ENCODE measurements at places on chromosomes 13 and 19.

DNA sequence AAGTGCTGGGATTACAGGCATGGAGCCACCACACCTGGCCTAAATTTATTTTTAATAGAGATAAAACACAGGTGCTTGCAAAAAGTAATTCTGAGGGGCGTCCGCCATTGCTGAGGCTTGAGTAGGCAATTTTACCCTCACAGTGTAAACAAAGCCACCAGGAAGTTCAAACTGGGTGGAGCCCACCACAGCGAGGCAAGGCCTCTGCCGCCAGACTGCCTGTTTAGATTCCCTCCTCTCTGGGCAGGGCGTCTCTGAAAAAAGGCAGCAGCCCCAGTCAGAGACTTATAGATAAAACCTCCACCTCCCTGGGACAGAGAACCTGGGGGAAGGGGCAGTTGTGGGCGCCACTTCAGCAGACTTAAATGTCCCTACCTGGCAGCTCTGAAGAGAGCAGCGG is 50.7 kb downstream of the B3GLCT start:
- no peak for DNase-seq

DNA sequence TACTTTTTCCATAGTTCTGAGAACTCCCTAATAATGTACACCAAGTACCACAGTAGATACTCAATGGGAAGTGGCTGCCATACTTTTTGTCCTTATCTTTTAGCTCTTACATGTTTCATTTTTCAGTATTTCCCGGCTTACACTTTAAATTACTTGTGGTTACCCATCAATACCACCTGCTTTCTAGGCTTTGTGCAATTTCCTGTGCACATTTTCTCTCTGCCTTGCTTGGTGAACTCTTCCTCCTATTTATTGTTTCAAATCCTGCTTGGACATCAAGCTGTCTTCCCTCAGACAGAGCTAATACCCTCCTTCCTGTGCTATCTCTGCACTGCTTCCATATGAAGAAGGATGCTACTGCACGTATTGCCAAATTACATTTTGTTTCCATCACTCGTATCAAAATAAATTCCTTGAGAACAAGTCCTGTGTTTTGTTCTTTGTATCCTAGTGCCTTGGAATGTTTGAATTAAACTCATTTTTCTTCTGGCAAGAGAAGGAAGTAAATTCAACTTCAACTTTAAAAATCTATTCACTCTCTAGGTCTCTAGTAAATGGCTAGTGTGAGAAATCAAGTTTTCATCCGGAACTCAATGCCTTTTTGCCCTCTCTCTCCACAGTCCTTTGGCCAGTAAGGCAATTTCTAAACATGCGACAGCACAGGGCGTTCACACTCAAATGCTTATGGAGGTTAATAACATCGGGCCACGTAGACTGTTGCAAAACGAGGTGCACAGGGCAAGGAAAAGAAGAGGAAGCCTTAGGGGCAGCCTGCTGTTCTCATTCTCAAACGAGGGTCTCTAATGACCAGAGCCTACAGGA is 5.6 kb downstream of the ZAR1L start:
- no peak for DNase-seq

- no peak for DNase-seq
Measured at GRCh38 chr13:89554801-89555200, 1792.7 kb upstream of the MIR17HG start.

DNA sequence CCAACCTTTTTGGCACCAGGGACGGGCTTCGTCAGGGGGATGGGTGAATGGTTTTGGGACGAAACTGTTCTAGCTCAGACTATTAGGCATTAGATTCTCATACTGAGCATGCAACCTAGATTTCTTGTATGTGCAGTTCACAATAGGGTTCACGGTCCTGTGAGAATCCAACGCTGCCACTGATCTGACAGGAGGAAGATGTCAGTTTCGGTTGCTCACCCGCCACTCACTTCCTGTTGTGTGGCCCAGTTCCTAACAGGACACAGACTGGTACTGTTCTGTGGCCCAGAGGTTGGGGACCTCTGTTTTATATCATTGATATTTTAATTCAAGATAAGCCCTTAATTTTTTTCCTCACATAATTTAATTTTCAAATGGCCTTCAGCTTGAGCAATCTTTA is 26.7 kb upstream of the TDRD3 start:
- DNase-seq: no peak

- DNase-seq: peak; percentile 98
Measured at GRCh38 chr19:12333162-12334159, at the start of gene ZNF563. Gene ZNF563 (minus strand): TSS chr19:12333633. CDS start chr19:12333482, 151 bp downstream.

GRCh38 chr13:54627646-54628372 is 1599.2 kb downstream of the OLFM4 start:
- no peak for DNase-seq

DNA sequence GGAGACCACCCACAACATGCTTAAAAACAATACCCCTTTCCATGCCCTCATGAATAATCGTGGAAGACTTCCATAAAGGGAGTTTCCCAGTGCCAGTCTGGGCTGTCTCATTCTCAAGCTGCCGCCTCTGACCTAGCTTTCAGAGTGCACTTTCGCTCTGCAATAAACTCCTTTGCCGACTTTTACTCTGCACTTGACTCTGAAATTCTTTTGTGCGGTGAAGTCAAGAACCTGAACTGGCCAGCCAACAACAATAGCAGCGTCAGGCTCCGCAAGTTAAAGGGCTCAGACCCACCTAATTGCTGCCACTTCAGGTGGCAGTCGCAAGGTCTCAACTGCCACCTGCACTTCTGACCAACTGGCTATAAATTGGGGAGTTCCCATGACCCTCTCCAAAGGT is 10.3 kb upstream of the LEUTX start:
- no peak for DNase-seq

GRCh38 chr13:23956106-23956505 is 58.8 kb upstream of the C1QTNF9B start:
- DNase-seq: no peak

- peak; percentile 44 for DNase-seq
Measured at GRCh38 chr13:26985285-26985878, 186.2 kb downstream of the USP12 start.

DNA sequence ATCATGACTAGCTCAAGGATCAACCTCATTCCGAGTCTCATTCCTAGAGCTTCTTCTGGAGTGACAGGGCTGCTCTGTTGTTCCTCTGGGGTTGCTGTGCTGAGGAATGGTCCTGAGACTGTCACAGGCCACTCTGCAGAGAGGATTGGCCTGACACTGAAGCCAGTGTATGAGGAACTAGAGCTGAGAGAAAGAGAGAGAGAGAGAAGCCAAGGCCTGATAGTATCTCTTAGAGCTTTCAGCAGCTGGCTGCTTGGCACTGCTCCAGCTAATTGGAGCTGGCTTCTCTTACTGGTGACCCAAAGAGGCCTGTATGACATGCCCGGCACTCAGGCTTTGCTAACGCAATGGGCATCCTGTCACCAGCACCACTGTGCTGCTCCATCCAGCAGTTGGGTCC is 73.4 kb upstream of the FLT1 start:
- peak; percentile 78 for DNase-seq

DNA sequence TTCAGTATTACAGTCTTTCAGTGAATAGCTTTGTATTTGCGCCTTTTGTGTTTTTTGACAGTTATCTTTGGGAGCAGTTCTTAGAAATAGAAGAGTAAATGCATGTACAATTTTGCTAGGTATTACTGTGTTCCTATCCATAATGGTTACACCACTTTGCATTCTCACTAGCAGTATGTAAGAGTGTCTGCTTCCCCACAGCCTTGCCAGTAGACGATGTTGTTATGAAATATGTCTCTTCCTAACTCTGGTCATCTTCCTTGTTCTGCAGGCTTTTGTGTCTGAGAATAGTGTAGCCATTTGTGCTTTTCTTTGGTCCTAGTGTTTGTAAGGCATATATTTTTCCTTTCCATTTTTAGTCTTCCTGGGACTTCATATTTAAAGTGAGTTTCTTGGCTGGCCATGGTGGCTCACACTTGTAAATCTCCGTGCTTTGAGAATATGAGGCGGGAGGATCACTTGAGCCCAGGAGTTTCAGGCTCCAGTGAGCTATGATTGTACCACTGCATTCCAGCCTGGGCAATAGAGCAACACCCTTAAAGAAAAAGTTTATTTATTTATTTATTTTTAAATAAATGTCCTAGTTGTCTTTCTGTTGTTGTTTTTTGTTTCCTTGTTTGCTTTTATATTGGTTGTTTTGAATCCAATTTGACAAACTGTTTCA is 140.3 kb downstream of the PDS5B start:
- DNase-seq: no peak

DNA sequence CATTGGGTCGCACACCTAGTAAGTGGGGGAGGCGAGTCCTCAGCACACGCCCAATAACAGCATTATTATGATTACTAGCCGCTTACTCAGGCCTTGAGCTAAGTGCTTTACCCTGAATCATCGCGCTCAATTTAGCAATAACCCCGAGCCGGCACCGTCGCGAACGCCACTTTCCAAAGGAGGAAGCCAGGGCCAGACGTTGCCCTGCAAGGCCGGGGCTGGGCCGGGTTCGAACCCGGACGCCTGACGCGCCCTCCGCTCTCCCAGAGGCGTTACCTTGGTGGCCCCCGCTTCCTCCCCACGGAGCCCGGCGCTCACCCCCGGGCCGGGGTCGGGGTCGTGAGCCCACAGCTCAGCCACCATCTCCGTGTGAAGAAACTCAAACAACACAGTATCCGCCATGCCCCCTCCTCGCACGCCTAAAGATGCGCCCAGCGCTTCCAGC is at the start of gene TRAPPC6A:
TSS of gene TRAPPC6A (minus strand) at position 421 of the 445 bp plus-strand sequence. CDS start at position 402, 19 bp downstream.
- no peak for DNase-seq

- no peak for DNase-seq
Measured at GRCh38 chr13:27005556-27005955, 166.1 kb downstream of the USP12 start.

DNA sequence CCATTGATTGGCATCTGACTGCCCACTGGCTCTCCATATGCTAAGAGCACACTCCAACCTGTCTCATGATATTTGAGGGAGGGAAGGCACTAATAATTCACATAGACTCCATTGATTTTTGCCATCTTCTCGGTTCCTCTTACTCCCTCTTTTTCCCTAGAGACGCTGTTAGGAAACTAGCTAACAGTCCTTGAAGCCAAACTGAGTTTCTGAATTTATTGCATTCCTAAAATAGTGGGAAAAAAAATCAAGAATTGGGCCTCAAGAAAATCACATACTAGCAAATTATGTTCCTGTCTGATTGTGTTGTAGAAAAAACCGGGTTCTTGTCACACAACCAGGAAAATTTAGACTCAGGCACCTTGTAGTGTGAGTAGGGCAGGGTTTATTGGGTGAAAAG is 86.4 kb upstream of the SLC7A1 start:
- no peak for DNase-seq

- DNase-seq: no peak
Measured at GRCh38 chr13:63149375-63149774, 1733.7 kb upstream of the PCDH20 start.

DNA sequence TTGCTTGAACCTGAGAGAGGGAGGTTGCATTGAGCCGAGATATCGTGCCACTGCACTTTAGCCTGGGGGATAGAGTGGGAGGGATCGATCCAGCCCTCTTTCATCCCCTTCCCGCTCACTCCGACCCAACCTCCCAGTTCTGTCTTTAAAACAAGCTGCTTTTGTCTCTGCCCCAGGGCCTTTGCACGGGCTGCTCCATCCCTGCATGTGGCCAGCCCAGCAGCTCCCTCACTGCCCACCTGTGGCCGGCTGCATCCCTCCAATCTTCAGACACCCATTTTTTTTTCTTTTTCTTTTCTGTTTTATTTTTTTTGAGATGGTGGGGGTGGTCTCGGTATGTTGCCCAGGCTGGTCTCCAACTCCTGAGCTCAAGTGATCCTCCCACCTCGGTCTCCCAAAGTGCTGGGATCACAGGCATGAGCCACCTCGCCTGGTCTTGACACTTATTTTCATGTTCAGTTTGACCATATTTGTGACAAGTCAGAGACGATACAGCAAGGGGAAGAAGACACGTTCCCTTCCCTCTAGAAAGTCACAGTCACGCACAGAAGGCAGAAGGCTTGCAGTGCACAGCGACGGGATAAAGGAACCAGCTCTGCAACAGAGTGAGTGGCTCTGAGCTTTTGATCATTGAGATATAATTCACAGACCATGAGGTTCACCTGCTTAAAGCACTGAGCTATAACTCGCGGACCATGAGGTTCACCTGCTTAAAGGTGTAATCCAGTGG is 31.8 kb downstream of the EFNA2 start:
- no peak for DNase-seq

GRCh38 chr19:49431330-49431749 is 6.2 kb downstream of the GFY start:
- no peak for DNase-seq

- no peak for DNase-seq
Measured at GRCh38 chr13:103349211-103349980, 283.2 kb upstream of the SLC10A2 start.

DNA sequence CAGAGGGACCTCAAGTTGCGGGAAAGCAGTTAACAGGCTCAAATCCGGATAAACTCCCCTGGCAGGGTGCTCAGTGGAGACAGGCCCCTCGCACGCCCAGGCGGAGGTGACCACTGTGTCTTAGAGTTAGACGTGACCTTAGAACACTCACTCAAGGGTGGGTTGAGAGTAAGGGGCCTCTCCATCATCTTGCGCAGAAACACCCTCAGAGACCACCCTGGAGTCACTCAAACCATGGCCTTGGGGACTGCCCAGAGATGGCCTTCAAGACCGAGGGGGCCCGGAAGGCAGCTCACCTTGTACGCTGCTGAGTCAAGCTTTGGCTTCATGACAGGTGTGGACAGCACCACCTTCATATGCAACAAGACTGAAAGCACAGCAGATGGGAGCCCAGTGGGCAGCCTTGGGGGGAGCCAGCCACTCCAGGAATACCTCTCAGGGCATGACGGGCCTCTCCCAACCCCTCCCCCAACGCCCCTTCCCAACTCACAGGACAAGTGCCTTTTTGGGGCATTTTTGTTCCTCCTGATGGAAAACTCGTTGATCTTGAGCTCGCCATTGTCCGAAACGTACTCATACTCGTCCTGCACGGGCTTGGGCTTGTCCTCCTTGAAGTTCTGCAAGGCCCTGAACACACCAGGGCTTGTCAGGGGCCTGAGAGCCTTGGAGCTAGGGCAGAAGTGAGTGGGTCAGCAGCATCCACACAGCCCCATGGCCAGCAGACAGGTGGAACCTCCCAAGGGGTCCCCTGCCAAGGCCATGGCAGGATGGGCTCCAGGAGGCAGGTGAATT is 229.2 kb downstream of the TUBA3C start:
- DNase-seq: peak; percentile 71

DNA sequence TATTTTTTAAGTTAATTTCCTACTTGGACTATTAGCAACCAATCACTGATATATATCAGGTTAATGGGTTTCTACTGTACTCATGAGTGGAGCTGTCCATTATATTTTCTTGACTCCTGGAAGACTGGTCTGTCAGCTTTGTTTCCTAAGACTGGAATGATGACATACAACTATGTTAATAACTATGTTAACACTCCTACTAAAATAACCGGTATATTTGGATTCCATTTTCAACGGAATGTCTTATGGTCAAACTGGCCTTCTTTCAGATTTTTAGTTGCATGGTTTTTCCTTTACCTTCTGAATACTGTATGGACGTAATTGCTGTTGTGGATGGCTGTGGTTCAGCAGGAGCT is 45.8 kb upstream of the GPI start:
- no peak for DNase-seq

- no peak for DNase-seq
Measured at GRCh38 chr13:107964395-107964794, 250.9 kb downstream of the LIG4 start.

DNA sequence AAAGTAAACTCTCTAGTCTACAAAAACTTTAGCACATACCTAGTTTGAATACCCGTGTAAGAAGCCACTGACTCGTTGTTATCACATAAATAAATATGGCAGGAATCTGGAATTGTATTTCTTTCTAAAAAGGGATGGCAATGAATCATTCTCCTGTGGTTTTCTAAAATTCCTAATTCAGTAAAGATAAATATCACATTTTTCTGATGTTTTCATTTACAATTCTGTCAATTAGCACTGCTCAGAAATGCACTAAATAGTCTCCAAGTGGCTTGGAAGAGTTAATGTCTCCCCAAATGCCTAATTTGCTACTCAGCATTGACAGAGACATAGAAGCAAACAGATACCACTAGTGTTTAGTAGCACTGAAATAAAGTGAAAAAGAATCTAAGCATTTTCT is 547.7 kb upstream of the SLITRK1 start:
- no peak for DNase-seq
